ENCODE measurements at places on chromosomes 2 and 18.

- DNase-seq = no peak
Observed at GRCh38 chr2:118576109-118576855, 271.2 kb downstream of the EN1 start.

DNA sequence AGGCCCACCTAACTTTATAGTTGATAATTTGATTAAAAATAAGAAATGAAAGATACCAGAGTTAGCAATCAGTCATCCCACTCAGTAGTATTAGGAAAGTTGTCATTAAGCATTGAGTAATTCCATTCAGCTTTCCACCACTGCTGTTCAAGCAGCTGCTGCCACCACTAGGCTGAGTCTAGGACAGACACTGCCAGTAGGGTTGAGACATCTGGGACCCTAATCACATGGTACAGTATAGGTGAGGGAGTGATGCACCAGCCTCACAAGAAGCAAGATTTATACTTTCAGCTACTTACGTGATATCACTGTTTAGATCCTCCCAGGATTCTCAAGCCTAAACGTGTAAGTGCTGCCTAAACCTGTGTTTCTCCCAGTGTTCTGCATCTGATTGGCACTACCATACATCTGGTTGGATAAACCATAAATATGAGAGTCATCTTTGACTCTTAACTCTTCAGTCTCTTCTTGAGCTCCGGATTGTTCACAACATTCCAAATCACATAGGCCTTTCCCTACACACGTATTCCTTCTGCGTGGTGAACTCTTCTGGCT is 3.2 kb downstream of the UBXN4 start:
- DNase-seq = peak; percentile 13

GRCh38 chr18:7290077-7290476 is 59.2 kb downstream of the LRRC30 start:
- no peak for DNase-seq

GRCh38 chr2:37271376-37272067 is 40.1 kb downstream of the NDUFAF7 start:
- DNase-seq = no peak

- DNase-seq = no peak
Observed at GRCh38 chr2:231191896-231192872, 6.2 kb upstream of the ARMC9 start.

DNA sequence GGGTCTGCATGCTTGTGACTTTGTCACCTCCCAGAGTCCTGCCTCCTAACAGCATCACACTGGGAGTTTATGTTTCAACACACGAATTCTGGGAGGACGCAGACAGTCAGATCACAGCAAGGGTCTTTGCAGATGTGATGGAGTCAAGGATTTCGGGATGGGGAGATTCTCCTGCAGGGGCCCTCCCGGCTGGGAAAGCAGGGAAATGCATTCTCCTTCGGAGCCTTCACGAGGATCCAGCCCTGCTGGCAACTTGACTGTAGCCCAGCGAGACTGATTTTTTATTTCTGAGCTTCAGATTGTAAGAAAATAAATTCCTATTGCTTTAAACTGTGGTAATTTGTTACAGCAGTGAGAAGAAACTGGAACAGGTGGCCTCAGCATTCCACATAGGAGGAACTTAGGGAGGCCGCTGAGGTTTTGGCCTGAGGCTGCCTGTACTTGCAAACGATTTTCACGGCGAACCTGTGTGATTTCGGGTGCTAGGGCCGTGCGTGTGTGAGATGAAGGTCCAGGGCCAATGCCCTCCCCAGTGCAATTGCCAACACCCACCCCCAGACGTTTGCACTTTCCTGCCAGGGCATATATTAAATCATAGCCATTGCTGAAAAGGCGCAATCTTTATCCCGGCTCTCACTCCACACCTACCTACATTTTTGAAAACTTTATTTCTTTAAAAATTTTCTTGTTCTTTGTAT is 79.8 kb downstream of the ASB1 start:
- DNase-seq = no peak

DNA sequence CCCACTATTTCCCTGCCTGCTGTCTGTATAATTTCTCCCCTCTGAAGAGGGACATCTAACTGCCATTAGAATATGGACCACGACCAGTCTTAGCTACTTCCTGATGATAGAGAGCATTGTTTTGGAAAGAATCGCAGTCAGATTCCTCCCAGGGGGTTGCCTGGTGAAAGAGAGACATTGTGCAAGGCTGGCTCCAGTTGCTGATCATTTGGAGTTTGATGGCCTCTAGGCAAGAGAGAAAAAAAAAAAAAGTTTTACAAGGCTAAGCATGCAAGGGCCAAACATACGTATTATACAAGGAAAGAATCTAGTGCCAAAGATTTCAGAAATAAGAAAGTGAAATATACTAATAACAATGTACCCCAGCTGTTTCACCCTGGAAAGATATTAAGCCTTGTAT is 182.2 kb downstream of the CMPK2 start:
- DNase-seq = no peak

DNA sequence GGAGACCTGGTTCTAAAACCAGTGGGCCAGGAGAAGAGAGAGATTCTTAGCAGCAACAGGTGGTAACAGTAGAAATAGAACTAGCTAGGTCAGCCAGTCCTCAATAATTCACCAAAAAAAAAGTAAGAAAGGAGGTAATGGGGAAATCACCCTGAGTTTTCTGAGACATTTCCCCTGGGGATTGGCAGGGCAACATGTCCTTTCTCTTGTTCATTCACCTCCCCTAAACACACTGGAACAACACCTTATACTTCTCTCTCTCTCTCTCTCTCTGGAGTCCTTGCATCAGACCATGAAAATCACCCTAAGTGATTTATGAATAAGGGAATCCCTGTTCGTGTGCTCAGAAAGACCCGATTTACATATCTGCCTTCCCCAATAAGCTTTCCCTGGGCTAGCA is 64.8 kb downstream of the COX7A2L start:
- no peak for DNase-seq

DNA sequence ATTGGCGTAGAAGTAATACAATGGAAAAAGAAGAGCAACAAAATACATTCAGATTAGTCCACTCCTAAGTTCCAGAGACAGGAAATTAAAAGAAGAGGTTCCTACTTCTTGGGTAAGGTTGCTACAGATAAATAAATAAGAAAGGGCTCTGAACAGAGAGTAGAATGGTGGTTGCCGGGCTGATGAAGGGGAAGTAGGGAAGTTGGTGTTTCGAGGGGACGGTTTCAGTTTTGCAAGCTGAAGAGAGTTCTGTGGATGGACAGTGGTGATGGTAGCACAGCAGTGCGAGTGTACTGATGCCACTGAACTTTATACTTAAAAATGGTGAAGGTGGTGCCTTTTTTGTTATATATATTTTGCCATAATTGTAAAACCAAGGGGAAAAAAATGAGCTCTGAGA is 48.2 kb downstream of the CABYR start:
- no peak for DNase-seq

DNA sequence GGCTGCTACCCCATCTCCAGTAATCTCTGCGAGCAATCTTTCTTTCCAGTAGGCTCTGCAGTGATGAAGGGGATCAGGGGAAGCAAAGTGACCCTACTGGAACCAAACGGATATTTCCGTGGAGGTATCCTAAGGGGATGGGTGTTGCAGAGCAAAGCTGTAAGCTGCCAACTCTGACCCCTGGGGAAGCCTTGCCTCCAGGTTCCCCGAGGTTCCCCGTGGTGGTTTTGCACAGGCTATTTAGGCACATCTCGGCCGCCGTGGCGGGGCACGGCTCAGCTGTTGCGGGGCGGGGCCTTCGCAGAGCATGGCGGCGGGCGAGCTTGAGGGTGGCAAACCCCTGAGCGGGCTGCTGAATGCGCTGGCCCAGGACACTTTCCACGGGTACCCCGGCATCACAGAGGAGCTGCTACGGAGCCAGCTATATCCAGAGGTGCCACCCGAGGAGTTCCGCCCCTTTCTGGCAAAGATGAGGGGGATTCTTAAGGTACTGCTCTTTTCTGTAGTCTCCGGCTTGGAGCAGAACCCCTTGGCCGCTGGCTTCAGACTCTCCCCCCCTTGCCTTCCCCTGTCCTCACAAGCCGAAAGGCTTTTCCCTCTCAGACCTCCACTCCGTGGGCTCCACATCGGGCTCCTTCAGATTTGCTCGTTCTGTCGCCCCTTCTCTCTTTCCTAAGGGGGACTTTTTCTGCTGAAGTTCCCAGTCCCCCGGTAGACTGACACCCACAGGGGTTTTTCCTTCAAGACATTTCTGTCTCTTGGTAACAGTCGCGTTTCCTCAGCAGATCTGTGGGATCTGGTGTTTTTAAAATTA is at the start of gene COMMD1:
TSS of gene COMMD1 (plus strand) at position 303 of the 814 bp plus-strand sequence. CDS start at position 308, 5 bp downstream.
- peak; percentile 84 for DNase-seq

- DNase-seq = no peak
Observed at GRCh38 chr18:24076950-24077349, 61.9 kb upstream of the CABYR start.

- DNase-seq = no peak
Observed at GRCh38 chr2:143524559-143525401, 395.6 kb downstream of the ARHGAP15 start.

GRCh38 chr2:235958931-235959410 is 209.2 kb downstream of the GBX2 start:
- no peak for DNase-seq

- DNase-seq = no peak
Observed at GRCh38 chr2:202405798-202406197, 29.7 kb downstream of the BMPR2 start.

DNA sequence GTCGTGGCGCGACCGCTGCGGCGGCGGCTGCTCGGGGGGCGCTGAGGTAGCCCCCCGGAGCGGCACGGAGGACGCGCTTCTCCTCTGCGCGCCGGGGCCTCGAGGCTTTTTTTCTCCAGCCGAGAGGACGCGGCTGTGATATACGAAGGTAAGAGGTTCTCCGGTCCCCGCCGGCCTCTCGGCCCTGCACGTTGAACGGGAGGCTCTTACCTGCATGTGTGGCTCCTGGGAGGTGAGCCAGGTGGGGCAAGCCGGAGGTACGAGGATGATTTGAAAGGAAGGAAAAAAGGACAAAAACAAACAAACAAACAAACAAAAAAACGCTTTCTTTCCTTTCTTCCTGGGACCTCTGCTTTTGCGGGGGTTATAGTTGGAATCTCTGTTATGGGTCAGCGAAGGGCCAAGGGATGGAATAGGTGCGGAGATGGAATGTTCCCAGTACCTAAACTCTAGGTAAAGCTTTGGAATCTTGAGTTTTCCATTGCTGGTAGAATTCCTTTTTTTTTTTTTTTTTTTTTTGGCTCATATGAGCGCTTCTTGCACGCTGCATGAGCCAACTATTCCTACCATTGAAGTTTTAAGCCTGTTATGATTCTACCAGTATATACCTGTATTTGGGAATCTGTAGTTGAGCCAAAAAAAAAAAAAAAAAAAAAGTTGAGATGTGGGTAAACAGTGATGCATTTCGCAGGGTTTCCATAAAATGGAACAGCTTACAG is 674 bp downstream of the PTPN4 start:
- no peak for DNase-seq

DNA sequence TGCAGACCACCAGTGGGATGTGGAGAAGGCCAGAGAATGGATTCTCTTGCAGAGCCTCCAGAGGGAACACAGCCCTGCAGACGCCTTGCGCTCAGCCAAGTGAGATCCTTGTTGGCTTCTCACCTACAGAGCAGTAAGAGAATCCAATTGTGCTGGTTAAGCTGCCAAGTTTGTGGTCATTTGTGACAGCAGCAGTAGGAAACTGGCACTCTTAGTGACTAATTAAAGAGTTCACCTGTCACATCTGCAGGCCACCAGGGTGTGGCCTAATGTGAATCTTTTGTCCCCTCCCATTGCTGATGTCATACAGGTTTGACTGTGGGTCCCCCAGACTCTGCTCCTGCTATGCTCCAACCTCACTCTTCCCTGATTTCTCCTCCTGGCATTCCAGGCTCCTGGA is 235.9 kb downstream of the TFCP2L1 start:
- no peak for DNase-seq

- DNase-seq = no peak
Observed at GRCh38 chr2:2123238-2123637, 207.8 kb downstream of the MYT1L start.

- DNase-seq = no peak
Observed at GRCh38 chr2:184372484-184372883, 225.8 kb upstream of the ZNF804A start.

DNA sequence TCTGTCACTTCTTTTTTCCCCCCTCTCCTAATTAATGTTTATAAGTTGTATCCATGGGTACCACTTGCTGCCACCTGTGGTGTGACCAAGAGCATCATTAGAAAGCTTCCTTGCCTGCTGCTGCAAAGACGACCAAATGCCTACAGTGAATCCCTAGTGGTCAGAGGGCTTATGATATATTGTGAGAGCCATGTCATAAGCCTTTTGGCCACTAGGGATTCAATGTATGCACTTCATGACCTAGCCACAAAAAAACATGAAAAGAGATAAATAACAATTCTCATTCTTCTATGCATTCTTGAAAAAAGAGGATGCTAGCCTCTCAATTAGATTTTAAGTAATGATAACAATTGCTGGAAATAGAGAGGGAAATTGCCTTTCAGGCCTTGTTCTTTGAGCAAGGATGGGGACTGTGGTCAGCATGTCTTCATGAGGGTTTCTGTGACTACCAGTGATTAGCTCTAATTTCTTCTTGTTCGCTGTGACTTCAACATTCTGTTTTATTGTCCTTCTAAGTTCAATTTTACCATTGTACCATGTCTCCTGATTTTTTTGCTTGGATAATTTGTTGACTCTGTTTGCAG is 435.3 kb downstream of the TGIF1 start:
- no peak for DNase-seq

GRCh38 chr2:234467289-234467688 is 29.6 kb downstream of the ARL4C start:
- DNase-seq = no peak

DNA sequence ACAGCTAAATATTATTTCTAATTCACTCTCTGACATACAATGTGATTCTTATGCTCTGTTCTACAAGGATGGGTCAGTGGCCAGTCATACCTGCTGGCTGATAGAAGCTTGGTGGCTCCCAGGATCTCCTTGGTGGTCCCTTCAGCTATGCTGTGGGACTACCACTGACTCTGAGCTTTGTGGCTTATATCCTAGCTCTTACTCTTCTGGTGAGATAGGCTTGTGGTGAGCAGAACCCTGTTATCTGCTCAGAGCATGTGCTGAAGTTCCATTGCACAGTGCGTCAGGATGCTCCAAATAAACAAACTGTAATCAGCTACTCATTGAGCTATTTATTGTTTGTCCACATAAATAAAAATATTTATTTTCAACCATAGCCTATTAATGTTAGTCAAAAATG is 51.7 kb downstream of the MFSD6 start:
- DNase-seq = no peak

- DNase-seq = no peak
Observed at GRCh38 chr2:57882895-57883515, 163.6 kb upstream of the VRK2 start.

GRCh38 chr2:112216167-112216566 is 38.7 kb downstream of the ZC3H8 start:
- DNase-seq = no peak

DNA sequence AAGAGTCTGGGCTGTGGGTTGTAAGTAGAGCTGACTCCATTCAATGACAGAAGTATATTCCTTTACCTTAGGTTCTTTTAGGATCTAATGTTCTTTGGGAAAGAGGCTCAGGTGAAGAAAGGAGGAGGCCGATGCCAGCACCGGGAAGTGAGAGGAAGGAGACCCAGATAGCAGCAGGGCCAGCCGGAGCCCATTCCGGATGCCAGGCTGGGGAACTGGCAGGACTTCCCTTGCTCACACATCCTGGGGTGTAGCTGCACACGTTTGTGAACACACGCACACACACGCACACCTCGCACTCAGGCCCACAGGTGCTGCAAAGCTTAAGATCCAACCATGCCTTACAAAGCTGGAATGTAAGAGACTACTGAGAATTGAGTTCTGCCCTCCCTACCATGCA is 95.8 kb upstream of the SMAD2 start:
- DNase-seq = no peak
